ELF-1 (cell line): ENCODE measurements at places on chromosomes 2 and 18.

DNA sequence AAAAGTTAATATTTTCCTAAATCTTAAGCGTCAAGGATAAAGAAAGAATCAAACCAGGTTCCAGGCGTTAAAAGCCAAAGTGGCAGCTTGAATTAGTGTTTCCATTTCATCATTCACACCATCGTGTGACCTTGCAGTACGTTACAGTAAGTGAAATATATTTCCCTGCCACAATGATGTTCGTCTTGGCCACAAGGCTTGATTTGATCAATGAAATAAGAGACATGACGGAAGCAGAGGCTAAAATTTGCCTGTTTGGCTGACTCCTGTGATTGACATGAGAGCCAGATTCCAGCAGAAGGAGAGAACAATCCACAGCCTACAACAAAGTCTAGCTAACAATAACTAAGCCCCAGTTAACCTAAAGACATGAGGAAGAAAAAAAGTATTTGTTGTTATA lies 62.0 kb downstream of the ASXL2 start:
- no peak for DNase-seq

- no peak for DNase-seq
These were observed 15.0 kb downstream of the KCNJ13 start for GRCh38 chr2:232761301-232761907.

GRCh38 chr18:79615586-79615985 lies 64.0 kb upstream of the CTDP1 start:
- no peak for DNase-seq

GRCh38 chr2:240293557-240294461 lies 141.7 kb upstream of the GPC1 start:
- no peak for DNase-seq

DNA sequence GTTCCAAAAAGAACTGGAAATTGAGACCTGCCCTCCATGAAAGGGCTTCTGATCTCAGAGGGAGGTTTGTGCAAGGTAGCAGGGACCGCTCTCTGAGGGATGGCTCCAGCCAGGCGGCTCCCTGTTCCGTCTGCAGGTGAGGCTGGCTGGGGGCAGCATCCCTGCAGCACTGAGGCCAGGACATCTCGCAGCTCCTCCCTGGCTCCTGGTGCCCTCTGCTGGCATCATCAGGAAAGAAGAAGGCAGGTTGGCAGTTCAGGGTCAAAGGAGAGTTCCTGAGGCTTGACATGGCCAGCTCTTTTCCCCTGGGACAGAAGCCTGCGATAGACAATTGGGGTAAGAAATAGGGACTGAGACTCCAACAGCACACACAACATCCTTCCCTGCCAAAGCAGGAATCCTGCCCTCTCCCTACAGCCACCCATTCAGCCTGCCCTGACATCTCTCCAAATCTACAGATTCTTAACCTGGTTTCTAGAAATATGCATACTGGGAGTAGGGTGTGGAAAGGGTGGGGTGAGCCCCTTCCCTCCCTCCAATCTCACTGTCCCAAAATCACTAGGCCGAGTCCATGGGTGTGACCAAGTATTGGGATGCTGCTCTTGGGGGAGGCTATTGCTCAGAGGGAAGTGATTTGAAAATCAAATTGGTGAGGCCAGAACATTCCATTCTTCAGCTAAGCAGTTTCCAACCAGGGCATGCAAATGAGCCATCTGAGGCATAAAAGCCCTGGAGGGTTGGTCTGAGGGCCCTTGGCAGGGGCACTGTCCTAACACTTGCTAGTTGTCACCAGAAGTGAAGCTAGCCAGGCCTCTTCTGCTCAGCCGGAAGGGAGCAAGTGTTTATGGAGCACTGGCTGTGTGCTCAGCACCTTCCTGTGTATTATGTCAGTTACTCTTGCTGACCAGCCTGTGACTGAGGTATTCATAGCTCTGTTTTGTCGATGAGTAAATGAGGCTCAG lies 185.4 kb downstream of the TFCP2L1 start:
- peak; percentile 41 for DNase-seq

GRCh38 chr2:127089478-127090235 lies 17.3 kb downstream of the BIN1 start:
- DNase-seq, result no peak

DNA sequence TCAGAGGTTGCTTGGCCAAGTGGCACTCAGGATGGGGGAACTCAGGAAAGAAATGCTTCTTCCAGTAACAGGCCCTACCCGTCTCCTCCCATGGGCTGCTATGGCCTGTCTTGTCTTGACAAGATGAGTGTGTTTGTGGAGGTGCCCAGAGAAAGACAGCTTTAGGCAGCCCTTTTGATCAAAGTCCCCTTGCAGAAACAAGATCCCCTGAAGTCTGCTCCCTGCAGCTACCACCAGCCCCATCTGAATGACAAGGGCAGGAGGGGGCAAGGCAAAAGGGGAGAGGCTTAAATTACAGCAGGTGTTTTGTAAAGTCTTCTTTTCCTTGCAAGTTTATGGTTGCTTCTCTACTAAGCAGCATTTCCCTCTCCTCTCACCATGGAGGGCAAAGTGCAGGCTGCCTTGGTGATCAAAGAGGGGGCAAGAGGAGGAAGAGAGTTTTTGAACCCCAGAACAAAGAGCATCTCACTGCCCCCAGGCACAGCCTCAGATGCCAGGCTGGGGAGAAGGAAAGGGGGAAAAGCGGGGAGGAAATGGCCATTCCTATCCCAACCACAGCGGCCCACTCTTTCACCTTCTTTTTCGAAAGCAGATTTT lies 6.7 kb downstream of the EVA1A start:
- peak; percentile 52 for DNase-seq

DNA sequence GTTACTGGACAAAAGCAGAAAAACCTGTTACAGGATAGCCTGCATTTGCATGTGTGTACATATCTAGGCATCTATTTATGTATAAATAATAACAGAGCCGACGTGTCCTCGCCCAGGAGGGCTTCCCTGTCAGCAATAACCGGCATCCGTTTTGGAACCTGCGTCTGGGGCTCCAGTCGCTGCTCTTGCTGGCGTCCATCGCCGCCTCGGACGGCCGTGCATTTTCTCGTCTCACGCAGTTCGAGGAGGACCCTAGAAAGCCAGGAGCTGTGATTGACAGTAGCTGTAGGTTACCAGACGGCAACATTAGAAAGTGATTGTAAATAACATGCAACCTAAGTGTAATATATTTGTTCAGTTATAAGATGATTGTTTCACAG lies 132.6 kb downstream of the NFATC1 start:
- DNase-seq, result no peak
